Activated T-cell treated with anti-CD3 and anti-CD28 coated beads, Interleukin-2, amount 50 U/mL, for 4 hours (primary cell): ENCODE measurements at places on chromosomes 1 and 21. TPM values are rescaled to one million over a fixed set of nuclear protein-coding genes. Genes with fewer than 3 reads are reported as not detected.

DNA sequence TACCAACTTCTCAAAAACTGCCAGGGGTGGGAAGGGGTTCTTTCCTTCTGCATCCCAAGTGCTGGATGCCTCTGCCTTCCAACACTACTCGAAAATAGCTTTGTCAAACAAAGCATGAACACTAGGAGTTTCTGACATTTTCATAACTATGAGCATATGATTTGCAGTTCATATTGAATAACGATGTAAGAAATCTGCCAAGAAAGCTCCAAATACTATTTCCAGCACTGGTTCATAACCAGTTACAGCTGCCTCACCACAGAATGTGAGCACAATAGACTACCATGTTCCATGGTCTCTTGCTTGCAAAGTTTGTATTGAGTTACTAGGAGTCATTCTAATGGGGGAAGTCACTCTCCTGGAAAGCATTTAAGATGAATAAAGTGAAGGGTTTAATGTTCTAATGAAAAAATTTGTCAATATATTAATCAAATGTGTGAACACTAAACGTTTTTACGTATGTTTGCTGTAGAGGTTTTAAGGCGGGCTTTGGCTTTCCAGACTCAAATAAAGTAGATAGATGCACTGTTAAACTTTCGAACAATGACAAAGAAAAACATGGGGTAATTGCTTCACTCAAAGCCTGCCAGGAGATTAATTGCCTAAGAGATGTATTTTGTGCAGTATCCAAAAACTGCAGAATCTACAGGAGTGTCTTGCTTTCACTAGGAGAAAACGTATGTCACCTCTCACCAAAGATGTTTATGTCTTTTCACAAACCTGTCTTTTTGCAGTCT, 78.6 kb upstream of the UBE2U start:
- no peak for DNase-seq

DNA sequence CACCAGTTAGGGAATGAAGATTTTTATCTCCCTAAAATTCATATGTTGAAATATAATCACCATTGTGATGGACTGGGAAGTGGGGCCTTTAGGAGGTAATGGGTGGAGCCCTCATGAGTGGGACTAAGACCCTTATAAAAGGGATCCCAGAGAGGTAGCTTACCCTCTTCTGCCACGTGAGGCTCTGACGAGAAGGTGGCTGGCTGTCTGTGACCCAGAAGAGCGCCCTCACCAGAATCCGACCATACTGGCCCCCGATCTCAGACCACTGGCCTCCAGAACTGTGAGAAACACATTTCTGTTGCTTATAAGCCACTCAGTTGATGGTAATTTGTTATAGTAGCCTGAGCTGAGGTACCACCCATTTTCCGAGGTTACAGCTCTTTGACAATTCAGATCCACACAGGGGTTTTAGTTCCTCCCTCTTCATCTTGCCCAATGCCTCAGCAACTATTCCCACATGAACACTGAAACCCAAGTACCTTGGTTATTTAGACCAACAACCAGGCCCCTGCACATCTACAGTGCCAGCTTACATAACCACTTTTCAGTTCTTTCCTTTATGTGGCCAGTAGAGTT, 27.6 kb upstream of the HUNK start:
- no peak for DNase-seq

DNA sequence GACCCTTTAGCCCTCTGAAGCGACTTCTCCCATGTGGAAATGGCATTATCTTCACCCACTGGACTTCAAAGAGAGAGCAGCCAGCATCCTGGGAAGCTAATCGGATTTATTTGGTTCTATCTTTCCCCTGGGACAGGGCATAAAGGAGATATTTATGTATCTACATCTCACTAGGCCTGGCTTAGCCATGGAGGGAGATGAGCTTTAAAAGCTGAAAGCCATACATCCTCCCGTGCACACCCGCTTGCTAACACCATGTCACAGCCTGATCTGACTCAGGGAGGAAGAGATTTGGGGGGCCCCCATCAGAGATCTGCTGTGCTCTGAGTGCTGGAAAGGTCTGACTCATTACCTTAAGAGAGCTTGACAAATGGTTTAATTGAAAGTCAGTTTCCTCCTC, 155.9 kb downstream of the PLXNA2 start:
- DNase-seq, result no peak

DNA sequence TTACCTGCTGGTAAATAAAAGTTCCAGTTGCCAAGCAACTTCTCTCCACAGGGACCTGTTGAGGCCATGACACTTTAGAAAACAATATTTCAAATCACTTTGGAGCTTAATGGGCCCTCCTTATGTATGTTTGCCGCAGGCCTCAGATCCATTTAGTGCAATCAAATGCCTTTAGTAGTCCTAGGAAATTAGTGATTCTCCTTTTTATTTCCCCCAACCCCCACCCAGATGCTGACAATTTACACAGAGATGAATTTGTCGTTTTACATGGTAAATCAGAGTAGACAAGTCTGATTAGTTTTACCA, 83.6 kb downstream of the CLIC4 start:
- DNase-seq, result no peak

GRCh38 chr1:248710305-248710900, 7.8 kb upstream of the OR14I1 start:
- no peak for DNase-seq

DNA sequence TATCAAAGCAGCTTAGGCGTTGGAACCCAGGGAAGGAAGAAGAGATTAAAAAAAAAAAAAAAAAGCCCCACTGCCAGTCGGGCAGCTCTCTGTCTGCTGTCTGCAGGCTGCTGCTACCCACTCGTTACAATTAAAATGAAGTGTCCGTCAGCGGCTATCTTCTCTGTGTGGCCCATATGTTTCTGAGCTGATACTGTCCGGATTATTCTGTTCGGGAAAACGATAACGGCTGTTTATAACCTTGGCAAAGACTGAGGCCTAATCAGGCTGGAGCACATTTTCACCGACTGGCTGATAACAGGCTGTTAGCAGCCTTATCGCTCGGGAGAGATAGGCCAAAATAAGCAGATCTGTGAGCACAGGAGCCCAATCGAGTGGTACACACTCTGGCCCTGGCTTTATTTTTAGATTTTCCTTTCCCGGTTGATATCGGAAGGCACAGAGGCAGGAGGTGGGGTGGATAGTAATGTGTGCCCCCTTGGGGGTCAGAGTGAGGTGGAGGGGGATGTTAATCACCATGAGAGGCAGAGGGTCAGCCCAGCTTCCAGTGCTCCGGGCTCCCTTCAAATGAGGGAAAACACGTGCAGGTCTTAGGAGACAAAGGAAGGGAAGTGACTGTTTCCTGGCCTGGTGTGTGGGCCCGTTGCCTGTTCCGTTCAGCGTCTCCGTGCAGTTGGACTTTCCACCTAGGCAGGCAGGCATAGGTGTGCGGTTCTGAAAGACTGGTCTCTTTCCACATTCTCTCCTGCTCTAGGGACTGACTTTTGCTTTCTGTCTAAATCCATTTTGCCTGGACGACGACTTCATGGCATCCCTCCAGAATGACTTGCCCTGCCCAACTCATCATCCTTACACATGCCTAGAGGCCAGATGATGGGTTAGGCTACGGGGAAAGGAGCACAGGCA, 153.4 kb downstream of the PBX1 start:
- DNase-seq, result no peak

DNA sequence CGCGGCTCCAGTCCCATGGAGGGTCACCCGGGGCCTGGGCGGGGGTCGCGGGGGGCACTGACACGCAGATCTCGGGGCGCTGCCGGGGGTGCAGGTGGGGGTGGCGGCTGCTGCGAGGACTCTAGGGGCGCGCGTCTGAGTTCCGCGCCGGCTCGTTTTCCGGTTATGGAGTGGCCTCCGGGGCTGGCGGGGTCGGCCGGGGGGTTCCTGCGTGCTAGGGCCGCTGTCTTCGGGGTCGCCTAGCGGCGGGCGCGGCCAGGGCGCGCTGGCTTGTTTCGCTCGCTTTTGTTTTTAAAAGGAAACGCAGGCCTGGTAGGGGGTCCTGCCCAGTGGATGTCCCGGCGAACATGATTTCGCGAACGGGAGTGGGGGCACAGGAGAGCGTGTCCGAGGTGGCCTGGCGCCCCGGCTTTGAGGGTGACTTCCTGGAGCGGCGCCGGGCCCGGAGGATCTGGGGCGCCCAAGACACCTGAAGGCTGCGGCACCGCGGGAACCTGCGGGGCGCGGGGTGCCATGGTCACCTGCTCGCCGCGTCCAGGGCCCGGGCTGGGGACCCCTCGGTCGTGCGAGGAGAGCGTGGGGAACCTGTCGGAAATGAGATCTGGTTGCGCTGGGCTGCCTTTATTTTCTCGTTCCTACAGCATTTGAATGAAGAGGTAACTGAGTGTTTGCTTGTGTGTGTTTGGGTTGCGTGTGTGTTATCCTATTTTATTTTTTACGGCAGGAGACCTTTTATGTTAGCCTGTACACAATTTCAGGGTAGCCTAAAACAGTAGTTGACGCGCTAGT, 618 bp downstream of the ETS2 start:
- DNase-seq, result peak; percentile 22

GRCh38 chr1:54465351-54465811, 59.2 kb upstream of the SSBP3 start:
- DNase-seq, result no peak

Gene LAMC2
- 0.03 TPM for total RNA-seq

Gene BEND5
- total RNA-seq, result 0.46 TPM

Gene CEP104
- 52.1 TPM for total RNA-seq
